Stimulated activated naive CD8-positive, alpha-beta T cell treated with anti-CD3 and anti-CD28 coated beads, Interleukin-15, Interleukin-2, amounts not matched to agents 100 U/mL and 50 U/mL, for 24 hours (primary cell): ENCODE measurements at places on chromosomes 3 and 15.

DNA sequence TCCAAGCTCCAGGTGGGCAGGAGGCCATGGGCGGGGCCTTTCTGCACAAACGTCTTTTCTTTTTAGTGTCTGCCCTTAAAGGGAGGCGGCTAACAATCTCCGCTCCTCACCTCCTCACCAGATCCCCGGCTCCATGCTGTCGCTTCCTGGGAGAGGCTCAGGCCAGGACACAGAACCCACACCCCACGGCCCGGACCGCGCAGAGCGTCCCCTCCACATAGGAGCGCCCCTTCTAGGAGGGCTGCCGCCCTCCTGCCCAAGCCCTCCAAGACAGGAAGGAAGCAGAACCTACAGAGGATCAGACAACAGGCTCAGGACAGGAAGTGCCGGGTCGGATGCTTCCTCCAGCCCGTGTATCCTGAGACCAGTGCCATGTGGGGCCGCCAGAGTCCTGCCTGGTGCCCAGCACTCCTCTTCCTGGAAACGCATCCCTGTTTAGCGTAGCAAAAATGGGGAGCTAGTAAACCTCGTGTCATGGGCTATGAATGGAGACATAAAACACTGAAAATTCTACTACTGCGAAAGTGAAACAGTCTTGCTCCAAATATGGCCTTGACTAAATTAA, 83.2 kb upstream of the ATP10A start:
- DNase-seq: no peak

- no peak for DNase-seq
Observed at GRCh38 chr15:62469478-62469873, 304.4 kb upstream of the C2CD4B start.

DNA sequence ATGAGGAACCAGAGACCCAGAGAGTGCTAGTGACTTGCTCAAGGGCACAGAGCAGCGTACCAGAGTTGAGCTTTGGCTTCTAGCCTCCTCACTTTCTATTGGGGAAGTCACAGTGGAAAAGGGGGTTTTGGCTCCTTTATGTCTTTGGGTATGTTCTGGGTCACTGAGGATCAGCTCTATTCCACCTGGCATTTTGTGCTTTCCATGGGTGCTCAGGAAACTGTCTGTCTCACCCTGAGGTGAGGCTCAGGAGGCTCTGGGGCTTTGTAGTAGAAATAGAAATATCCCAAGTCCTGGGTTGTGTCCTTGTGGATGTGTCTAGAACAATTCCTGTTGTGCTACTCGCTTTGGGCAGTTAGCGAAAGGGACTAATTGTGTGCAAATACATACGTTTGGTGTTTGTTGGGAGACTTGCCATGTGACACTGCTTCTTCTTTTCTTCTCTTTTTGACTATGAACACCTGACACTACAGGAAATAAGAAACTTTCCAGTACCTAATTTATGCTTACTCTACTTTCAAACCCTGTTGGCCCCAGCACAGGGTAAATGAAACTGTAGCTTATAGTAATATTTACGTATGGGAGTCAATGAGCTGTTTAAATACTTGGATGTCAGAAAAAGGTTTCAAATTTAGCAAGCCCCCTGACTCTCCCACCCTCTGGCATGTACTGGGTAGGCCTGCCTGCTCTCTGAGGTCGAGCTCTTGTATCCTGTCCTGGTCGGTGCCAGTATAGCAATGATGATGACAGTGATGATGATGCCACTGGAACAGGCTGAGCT, 35.6 kb downstream of the SMAD3 start:
- peak; percentile 70 for DNase-seq

GRCh38 chr15:57312318-57313133, 63.8 kb upstream of the CGNL1 start:
- DNase-seq: no peak

- no peak for DNase-seq
Observed at GRCh38 chr3:152957491-152957890, 122.6 kb downstream of the P2RY1 start.

DNA sequence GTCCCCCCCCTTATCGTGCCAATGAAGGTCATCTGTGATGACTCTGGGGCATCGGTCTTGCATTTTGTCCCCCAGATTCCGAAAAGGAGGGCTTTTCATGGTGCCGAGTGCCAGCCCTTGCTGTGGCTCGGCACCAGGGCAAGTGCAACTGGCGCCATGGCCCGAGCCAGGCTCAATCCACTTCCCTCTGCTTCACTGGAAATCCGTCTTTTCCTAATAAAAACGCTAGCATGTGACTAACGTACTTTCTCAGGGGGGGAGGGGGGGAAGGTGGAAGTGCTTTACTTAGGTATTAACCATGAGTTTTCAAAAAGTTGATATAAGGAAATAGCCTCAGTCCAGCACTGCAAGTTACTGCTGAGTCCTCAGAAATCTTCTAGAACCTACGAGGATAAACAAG, 20.5 kb downstream of the TRPM1 start:
- no peak for DNase-seq

GRCh38 chr3:105293441-105293840, 73.3 kb upstream of the ALCAM start:
- no peak for DNase-seq

GRCh38 chr3:10956986-10957385, 35.6 kb upstream of the SLC6A1 start:
- DNase-seq: no peak

DNA sequence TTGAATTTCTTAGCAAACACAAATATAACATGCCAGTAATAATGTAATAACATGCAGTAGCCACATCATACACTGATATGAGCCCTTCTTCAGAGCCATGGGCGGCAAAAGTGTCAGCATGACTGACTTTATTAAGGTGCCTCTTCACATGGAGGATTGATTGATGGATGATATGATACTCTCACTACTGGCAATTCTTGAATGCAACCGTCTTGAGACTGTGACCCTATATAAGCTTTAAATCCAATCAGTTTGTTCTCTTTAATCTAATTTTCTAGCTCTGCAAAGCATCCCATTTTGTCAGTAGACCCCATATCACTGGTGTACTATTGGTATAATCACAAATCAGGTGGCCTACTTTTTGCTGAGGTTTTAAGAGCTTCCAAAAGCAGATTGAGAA, 463.7 kb upstream of the ROBO2 start:
- DNase-seq: no peak

DNA sequence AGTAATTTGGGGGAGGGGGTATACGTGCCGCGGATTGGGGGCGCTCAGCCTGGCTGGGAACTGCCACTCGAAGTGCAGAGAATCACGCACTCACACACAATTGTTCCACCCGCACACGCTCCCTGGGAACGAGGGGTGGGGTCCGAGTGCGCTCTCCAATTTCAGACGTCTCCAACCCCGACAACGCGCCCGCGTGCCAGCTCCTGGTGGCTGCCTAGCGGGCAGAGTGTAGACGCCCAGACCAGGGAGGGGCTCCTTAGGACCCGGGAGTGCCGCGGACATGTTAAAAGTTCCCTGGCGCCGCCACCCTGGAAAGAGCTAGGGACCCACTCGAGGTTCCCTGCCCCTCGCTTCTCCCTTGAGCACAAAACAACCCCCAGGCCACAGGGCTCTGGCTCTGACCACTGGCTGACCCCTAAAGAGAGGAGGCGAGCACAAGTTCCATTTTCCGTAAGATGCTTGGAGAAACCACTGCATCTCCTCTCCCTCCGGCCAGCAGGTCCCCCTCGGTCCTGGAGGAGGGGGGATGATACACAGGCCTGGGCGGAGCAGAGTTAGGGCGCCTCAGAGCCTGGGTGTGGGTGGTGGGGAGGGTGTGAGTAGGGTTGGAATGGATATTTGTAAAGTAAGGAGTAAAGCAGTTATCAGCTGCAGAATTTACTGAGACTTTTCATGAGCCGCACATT, 894 bp upstream of the ANKRD63 start:
- DNase-seq: no peak

GRCh38 chr3:57752307-57752706, 3.8 kb upstream of the SLMAP start:
- DNase-seq: no peak
